ENCODE measurements at places on chromosomes 2 and 18. TPM values are rescaled to one million over a fixed set of nuclear protein-coding genes. Genes with fewer than 3 reads are reported as not detected.

RAB12 gene
- polyA plus RNA-seq: 47.3 TPM

DNA sequence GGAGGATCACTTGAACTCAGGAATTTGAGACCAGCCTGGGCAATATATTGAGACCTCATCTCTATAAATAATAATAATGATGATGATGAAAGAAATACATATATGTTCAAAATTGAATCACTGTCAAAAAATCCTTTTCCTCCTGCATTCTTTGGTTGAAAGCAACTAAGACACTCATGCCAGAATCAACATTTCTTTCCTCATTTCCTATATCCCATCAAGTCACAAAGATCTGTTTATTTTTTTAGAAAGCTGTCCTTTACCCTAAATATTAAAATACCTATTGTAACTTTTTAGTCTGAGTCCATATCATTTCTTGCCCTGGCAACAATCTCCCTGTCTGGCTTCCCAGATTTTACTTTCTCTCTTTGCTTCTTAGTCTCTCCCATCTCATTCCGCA is 31.8 kb upstream of the PPP4R3B start:
- no peak for DNase-seq

CNGA3 gene
- not detected for polyA plus RNA-seq

- DNase-seq: no peak
These were observed 444.2 kb downstream of the LRATD1 start for GRCh38 chr2:15076668-15077067.

- no peak for DNase-seq
These were observed 4.7 kb downstream of the ESPNL start for GRCh38 chr2:238104691-238105371.

DNA sequence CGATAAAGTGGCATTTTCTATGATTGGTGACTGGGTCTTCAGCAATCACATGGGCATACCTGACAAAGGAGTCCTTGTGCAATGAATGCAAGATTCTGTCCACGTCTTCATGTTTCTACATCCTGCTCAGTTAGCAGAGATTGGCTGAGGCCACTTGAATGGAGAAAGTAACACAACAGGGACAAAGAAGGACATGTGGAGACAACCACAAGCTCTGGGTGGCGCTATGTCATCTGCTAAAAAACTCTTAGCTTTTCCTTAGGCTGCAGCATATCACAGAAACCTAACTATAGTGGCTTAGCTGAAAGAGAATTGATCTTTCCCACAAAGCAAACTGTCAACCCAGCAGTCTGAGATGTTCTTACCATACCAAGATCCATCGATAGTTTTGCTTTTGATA is 1109.7 kb downstream of the SOCS6 start:
- DNase-seq: no peak

GRCh38 chr2:11446733-11447248 is 19.2 kb downstream of the E2F6 start:
- peak; percentile 36 for DNase-seq

TWIST2 gene
- 4.0 TPM for polyA plus RNA-seq

LONRF2 gene
- polyA plus RNA-seq: 2.8 TPM

- DNase-seq: no peak
These were observed 899 bp downstream of the SLC1A4 start for GRCh38 chr2:64989982-64990614.

DNA sequence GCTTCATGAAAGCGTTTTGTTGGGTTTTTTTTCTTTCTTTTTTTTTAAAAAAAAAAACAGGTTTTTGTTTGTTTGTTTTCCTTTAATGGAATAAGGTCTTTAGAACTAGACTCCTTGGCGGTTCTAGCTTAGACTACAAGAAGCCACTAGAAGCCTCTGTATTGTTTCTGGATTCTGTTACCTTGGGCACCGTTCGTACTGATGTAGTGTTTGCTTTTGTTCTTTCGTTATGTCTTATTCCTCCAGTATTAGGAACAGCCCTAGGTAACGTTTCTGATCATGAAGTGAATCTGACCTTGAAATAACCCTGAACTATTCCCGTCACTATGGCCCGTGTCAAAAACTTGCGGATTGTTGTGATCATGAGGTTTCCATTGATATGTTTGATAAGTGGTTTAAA is 164.6 kb downstream of the PTGR3 start:
- DNase-seq: no peak

LTBP1 gene
- 74.7 TPM for polyA plus RNA-seq

DNA sequence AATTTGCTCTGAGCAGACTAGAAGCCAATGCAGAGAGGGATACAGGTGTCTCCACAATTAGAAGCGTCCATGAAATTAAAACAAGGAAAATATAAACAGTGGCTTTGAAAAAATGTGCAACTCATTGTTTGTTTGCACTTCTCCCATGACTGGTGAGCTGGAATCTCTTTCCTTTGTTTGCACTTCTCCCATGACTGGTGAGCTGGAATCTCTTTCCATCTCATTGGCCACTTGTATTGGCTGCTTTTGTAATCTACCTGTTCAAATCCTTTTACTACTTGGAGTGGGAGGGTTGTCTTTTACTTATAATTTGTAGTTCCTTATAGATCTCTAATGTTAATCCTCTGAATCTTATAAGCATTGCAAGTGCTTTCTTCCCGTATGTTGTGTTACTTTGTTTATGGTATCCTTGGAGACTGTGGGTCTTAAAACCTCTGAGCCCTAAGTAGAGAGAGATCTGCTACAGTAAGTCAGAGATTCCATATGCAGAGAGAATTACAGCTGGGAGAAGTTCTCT is 94.1 kb downstream of the RTN4 start:
- no peak for DNase-seq

THSD7B gene
- polyA plus RNA-seq: 5.4 TPM

- no peak for DNase-seq
These were observed 40.2 kb upstream of the BMPR2 start for GRCh38 chr2:202335791-202336467.

DNA sequence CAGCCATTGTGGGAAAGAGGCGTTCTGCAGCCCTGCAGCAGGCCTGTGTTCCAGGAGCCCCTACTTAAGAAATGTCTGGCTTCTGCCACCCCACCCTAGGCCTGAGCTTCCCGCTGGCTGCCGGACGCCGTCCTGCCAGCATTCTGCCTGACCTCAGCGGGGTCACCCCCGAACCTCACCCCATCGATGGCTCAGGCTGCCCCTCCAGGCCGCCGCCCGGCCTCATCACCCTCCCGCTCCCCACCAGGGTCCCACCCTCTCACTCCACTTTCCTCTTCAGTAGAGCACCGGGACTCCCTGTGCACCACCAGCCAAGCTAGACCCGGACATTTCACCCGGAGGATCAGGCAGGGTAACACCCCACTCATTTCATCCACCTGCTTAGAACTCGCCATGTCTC is 73.6 kb upstream of the SALL3 start:
- no peak for DNase-seq

SERPINB11 gene
- not detected for polyA plus RNA-seq

GRCh38 chr2:66515743-66516142 is 80.8 kb downstream of the MEIS1 start:
- DNase-seq: no peak

- DNase-seq: no peak
These were observed 42.5 kb downstream of the SDC1 start for GRCh38 chr2:20182241-20182931.

GRCh38 chr18:13323186-13323585 is 104.6 kb downstream of the LDLRAD4 start:
- DNase-seq: no peak

- no peak for DNase-seq
These were observed 83.7 kb downstream of the MTA3 start for GRCh38 chr2:42652086-42652485.

ZNF892 gene
- polyA plus RNA-seq: 4.3 TPM

CD28 gene
- 2.1 TPM for polyA plus RNA-seq

RGPD4 gene
- not detected for polyA plus RNA-seq

SEPTIN2 gene
- polyA plus RNA-seq: 574 TPM

COX5B gene
- 204 TPM for polyA plus RNA-seq

IL36B gene
- not detected for polyA plus RNA-seq

Data from right renal cortex interstitium (tissue), 3 donors.